ENCODE measurements at places on chromosomes 16 and 17.

DNA sequence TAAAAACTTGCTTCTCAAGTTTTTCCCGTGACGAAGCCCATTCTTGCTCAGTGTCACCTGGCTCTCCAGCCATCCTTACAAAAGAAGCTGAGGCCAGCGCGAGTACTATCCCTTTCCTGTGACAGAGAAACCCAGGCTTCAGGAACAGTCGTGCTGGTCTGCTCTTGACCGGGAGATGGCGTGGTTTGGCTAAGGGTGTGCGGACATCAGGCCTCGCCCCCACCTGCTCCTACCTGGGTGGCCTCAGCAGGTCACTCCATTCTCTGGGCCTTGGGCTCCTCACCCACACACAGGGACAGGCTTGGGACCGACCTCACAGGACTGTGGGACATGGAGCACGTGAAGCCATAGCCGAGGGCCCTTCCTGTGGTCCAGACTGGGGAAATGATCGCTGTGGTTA, 75.2 kb upstream of the CIBAR2 start:
- no peak for DNase-seq

GRCh38 chr17:44637066-44637465, 19.2 kb upstream of the MEIOC start:
- DNase-seq = no peak

- no peak for DNase-seq
Measured at GRCh38 chr17:79459003-79459655, 151.7 kb downstream of the RBFOX3 start.

DNA sequence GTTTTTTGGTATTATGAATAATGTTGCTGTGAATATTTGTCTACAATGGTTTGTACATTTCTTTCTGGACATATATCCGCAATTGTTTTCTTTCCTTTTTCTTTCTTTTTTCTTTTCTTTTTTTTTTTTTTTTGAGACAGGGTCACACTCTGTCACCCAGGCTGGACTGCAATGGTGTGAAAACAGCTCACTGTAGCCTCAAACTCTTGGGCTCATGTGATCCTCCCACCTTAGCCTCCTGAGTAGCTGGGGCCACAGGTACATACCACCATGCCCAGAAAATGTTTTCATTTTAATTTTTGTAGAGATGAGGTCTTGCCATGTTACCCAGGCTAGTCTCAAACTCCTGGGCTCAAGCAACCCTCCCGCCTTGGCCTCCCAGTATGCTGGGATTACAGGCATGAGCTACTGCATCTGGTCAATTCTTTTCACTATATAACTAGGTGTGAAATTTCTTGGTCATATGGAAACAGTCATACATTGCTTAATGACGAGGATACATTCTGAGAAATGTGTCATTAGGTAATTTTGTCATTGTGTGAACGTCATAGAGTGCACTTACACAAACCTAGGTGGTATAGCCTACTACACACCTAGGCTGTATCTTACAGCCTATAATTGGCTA, 15.2 kb downstream of the IL21R start:
- no peak for DNase-seq

DNA sequence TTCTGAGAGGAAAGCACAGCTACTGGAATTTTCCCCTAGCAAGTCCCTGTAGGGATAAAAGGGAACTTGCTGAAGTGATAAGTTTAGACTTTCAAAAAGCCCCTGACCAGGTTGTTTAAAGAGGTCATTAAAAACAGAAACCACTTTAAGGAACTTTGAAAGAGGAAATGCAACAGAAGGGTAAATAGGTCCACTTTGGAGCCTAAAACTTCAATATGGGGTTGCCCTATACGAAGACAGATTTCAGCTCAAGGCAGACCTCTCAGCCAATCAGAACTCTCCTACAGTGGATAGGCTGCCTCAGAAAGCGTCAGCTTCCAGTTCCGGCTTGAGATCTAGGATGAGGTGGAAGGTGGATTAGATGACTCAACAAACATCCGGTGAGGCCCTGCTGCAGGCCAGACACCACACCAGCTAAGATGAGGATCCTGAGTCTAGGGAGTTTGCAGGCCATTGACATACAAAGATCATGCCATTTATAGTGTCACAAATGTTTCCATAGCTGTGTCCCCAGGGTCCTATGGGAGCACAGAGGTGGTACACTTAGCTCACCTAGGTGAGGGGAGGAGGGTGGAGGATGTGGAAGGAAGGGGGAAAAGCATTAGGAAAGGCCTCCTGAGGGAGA, 7.9 kb upstream of the MFSD6L start:
- no peak for DNase-seq

DNA sequence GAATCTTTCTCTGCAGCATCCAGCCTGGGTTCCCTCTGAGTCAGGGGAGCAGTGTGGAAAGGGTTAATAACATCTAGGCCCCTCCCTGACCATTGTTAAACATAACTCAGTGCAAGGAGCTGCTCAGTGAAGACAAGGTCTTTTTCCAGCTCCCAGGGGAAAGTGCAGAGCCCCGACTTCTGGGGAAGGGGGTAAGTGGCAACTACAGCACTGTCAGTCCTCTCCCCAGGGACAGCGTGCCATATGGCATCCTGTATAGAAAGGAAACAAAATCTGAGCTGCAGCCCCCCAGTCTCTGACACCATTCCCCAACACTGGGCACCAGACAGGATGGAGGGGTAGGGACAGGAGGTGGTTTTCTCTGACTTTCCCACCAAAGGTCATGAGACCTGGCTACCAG, 7.8 kb downstream of the MRPL27 start:
- DNase-seq = no peak

- no peak for DNase-seq
Measured at GRCh38 chr16:49491771-49492761, 118.5 kb downstream of the C16orf78 start.

- no peak for DNase-seq
Measured at GRCh38 chr16:87190288-87191230, 126.6 kb downstream of the C16orf95 start.

DNA sequence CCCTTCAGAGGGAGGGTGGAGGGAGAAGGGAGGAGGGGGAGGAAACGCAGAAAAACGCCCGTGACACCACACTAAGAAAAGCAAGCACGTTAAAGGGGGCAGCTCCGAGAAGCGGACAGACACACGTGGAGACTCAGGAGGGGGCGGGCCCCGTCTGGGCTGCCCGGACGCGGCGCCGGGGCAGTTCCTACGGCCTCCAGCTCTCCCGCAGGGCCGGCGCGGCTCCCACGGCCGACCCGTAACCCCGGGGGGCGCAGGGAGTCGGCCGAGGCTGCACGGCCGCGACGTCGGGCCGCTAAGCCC, 362 bp downstream of the KLHDC4 start:
- peak; percentile 52 for DNase-seq

DNA sequence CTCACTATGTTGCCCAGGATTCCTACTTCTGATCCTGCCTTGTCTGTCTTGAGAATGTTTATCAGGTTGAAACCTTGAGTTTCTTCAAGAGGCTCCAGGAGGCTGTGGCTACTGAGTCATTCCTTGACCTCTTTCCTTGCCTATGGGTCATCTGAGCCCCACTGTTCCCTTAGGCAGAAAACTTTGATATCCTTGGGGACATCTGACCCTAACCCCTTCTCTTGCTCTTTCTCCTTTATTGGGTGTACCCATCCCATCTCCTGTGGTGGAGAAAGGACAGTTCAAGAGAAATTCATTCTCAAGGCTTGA, 12.5 kb downstream of the ARL4D start:
- DNase-seq = no peak

DNA sequence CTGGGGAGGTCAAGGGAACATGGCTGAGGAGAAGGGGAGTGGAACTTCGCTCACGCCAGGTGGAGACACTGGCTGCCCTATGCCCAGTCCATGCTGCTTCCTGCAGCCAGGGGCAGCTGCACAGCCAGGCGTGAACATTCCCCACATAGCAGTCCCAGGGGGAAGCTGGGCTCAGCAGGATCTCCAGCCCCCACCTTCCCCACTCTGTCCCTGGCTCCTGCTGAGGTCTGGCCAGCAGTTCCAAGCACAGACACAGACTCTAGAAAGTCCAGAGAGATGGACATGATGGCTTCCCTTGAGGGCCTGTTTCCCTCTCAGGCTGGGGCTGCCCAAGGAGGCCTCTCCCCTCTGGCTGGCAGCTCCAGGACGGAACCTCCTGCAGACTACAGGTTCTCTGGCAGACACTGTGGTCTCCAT, 9.3 kb downstream of the JUP start:
- no peak for DNase-seq

DNA sequence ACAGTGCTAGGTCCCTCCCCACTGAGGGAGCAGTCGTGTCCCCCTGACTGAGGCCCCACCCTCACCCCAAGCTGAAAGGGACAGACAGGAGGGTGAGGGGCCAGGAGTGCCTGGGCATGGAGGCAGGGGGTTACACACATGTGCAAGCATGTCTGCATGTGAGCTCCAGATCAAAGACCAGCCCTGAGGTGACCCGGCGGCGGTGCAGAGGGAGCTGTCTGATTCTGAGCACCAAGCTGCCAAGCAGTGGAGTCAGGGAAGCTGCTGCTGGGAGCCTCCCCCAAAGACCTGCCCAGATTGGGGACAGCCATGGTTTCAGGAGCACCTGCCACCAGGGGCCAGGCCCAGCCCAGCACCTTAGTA, 5.5 kb downstream of the DLX3 start:
- no peak for DNase-seq

DNA sequence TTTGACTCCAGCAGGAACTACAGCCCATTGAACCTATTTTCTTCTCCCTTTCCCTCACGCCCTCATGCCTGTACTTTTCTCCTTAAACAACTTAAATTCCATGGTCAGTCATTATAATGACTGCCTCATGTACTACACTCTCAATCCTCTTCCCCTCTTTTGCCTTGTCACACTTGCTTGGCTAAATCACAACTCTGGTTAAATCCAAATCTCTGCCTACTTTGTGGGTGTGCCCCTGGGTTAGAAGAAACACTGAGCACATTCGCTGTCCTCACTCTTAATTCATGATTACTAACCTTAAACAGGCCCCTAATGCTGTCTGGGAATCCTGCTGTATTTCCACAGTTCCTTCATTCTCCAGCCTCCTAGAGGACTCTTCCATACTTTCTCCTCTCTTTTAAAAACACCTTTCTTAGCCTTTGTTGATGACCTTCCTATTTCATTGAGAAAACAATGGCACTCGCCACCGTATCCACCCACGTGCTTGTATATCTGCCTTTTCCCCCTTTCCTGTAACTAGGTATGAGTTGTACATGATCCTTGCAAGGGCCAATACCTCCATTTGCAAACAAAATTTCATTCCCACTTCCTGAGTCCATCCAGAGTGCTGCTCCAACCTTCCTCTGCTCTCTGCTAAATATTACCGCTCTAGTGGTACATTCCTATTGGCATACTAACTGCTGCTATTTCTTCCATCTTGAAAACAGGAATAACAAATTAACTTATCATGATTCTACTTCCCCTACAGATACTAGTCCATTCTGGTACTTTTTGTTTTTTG, 28.9 kb downstream of the ZNRF1 start:
- no peak for DNase-seq

DNA sequence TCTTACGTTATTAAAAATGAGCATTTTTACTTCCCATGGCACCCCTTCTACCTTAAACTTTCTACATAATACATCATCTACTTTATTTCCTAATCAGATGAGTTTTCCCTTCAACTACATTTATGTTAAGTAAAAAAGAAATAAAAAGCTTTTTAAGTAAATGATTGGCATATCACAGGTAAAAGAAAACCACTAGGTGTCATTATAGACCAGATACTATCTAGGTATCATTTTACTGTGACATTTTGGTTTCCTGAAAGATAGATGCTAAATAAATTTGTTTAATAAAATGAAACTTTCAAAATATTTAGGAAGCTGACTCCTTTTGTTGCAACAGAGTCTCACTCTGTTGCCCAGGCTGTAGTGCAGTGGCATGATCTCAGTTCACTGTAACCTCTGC, 3.8 kb upstream of the CMTM1 start:
- DNase-seq = no peak

DNA sequence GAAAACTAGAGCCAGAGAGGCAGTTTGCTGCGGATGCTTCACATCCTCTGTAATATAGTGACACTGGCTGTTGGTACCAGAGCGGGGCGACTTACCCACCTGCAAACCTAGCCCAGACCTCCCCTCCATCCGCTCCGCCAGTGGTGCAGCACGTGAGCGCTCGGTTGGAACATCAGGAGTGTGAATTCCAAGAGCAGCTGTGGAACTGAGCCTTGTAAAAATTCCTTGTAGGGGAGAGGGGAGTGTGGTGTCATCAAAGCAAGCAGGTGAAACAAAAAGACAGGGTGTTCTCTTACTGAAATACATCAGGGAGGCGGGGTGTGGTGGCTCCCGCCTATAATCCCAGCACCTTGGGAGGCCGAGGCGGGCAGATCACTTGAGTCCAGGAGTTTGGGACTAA, 51.3 kb downstream of the CCDC42 start:
- no peak for DNase-seq

GRCh38 chr16:57000271-57001025, 11.1 kb downstream of the NLRC5 start:
- peak; percentile 38 for DNase-seq

DNA sequence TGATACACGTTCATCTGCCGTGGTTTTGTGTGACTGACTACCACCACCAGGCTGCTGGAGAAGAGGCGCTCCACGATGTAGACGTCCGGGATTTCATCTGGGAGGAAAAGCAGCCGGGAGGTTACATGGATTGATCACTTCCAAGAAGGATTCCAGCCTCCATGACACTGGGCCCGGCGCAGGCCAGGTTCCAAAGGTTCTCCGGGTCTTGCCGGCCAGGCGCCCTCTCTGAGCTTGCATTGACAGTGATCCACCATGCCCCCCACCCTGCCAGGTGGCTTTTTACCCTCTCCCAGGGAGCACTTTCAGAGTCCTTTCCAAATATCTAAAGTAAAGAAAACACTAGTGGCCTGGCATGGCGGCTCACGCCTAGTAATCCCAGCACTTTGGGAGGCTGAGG, 6.5 kb downstream of the WIPI1 start:
- DNase-seq = no peak

DNA sequence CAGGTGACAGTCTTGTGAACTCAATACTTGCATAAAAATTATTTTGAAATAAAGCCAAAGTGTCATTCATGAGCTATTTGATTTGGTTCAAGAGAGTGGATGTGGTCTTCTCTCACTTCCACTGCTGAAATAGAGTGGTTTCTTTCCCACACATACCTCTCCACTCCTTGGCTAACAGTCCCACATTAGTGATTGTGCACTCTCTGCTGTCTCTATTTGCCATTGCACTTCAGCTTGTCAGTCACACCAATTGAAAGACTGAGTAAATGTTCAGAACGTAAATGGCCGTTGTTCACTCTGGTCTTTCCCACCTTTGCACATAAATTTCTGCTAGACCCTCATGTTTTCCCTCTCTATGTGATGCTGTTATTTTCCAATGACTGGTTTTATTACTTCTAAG, 197.5 kb downstream of the FTO start:
- DNase-seq = no peak
